Anterior cingulate cortex (tissue), 58 donors: ENCODE measurements at places on chromosomes 16 and 17.

DNA sequence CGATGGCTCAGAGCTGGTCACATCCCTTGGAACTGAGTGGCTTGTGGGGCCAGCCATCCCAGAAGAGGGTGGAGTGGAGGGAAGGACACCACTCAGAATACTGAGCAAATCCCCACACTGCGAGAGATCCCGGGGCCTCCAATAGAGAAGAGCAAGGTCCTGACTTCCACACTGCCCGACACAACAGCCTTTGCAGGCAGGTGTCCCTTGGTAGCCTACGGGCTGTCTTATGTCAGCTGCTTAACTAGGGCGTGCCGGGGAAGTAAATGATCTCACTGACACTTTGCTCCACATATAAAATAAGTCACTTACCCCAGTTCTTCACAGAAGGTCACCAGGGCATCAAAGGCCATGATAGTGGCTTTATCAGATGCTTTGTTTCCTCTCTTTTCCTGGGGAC, 16.1 kb downstream of the RECQL5 start:
- no peak for DNase-seq

GRCh38 chr17:39187152-39187830, 10.2 kb downstream of the CACNB1 start:
- DNase-seq: no peak

GRCh38 chr17:82915757-82916027, 75.9 kb upstream of the ZNF750 start:
- DNase-seq: no peak

DNA sequence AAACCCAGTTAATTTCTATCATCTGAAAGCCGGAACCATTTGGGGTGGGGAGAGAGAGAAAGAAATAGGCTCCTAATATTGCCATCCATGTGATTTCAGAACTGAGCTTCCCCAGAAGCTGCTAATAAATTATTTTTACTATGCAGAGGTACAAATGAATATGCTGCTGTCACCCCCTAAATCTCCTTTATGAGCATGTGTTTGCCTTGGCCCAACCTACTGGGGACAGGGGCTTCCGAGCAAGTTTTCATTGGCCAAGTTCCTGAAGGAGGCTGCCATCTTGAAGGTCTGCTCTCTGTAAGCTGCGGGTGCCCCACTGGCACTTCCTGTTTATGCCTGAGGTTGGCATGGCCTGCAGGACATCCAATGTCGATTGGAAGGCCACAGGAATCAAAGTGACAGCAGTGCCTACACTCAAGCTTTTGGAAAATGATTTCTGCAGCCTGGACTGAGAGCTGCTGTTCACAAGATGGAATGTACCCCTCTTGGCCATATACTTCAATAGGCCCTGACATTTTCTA, 194.7 kb downstream of the XYLT1 start:
- no peak for DNase-seq

DNA sequence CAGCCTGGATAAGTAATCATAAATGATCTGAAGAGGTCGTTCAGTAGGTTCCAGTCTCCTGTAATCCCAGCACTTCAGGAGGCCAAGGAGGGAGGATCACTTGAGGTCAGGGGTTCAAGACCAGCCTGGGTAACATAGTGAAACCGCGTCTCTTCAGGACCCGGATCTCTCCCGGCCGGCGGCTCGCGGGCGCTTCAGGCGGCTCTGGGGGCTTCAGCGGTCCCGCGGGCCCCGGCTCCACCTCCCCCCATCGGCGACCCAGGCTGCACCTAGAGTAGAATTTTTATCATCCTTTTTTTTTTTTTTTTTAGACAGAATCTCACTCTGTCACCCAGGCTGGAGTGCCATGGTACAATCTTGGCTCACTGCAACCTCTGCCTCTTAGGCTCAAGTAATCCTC, 95.9 kb downstream of the ABCC12 start:
- DNase-seq: no peak

DNA sequence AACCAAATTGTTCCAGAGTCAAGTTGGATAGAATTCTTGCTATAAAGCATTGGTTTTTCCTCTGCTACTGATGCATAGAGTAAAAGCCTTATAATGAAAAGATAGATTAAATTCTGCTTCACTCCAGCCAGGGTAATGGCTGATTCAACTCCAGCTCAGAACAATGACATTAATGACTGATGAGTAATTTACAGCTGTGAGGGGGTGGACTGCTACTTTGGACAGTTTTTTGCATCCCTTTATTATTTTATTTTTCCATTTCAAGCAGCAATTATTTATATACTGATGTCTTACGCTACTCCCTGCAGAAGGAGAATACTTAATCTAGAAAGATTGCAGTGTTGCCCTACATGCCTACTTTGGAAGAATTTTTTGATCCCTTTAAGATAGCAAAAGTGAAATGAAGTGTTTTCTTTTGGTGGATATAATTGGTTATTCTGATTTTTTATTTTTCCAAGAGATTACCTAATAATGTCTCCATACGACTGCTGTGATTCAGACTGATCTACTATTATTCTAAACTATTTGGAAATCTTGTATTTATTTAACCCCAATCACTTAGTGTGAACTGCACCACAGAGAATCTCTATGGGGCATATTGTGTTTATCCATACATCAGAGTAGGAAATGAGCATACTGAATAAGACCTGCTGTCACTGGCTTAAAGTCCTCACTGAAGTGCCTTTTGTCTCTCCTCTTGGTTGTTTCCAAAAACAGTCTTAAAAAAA, 149.5 kb downstream of the TRIM37 start:
- DNase-seq: no peak

- no peak for DNase-seq
Observed at GRCh38 chr17:73030995-73031394, 61.5 kb downstream of the SLC39A11 start.

DNA sequence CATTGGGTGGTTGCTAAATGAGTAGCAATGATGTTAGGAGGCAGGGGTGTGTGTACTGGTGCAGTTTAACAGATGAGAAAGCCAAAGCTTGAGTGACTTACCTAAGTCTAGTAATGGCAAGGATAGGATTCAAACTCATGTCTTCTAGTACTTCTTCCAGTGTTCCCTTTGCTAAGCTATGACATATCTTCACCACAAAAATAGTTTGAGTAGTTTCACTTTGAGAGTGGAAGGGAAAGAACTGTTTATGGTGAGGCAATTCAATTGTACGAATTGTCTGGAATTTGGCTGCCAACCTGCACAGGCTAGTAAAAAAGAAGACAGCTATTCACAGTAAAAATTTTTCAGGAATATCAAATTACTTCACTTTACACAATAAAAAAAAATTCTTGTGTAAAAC, 138.0 kb downstream of the NLK start:
- no peak for DNase-seq

GRCh38 chr17:17387498-17388362, 84.6 kb downstream of the NT5M start:
- DNase-seq: no peak

DNA sequence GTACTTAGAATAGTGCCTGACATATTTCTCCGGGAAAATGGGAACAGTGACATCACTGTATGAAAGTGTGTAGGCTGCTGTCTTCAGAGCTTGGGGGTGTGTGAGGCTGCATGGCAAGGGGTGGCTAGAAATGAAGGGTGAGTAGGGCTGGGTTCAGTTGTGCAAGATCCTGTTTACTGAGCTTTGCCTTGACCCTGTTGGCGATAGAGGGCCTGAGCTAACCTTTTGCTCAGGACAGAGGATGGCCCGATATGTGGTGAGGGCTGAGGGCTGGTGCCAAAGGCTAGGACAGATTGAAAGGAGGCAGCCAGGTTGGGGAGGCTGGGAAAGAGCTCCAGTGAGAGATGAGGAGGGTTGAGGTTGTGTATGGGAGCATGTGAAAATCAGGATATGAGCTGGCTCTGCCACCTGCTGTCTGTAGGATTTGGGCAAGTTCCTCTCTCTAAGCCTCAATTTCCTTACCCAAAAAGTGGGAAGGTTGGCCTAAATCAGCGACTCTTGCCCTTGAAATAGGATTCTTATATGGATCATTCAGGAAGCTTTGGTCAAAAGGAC, 6.0 kb upstream of the CCL1 start:
- DNase-seq: no peak

GRCh38 chr17:27343977-27344607, 50.2 kb downstream of the WSB1 start:
- no peak for DNase-seq

DNA sequence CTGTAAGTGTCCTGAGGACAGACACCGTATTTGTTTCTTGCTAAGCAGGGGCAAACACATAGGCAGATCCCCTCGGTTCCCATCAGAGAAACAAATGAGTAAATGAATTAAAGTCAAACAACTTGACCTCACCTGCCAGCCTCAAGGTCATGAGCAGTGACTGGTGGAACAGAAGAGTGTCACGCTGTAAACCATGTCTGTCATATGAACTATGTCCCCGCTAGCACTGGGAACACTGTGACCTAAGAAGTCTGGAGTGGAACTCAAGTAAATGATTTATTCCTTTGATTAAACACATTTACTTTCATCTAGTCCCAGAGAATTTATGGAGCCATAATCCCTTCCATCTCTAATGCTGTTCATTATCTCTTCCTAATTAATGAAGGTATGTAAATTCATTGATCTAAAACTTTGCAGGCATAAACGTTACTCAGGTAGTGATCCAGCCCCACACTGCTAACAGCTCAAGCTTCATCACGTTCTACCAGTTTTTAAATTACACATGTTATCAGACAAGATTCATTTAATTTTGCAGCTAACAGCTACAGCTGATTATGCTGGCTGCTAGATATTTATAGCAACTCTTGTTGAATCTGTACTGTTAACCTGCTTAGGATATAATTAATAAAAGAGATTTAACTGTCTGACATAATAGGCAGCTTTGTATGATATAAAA, 38.7 kb downstream of the CPPED1 start:
- DNase-seq: no peak

- no peak for DNase-seq
Observed at GRCh38 chr16:23949630-23950290, 114.0 kb downstream of the PRKCB start.

GRCh38 chr17:50634915-50635731, 442 bp downstream of the ABCC3 start:
- no peak for DNase-seq

DNA sequence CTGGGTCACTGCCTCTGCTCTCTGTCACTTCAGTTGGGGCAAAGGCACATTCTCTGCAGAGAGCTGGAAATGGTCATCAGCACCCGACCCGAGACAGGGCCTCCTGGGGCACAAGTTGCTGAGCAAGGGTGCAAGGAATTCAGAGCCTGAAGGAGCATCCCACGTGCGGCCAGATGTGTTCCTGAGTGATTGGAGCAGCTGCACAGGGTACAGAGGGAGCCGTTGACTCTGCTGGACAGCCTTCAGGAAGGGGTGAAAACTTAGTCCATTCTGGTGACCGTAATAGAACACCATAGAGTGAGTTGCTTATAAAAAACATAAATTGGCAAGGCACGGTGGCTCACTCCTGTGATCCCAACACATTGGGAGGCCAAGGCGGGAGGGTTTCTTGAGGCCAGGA, 106.8 kb downstream of the CCDC182 start:
- DNase-seq: no peak

GRCh38 chr16:29024278-29024677, 39.4 kb downstream of the LAT start:
- no peak for DNase-seq

DNA sequence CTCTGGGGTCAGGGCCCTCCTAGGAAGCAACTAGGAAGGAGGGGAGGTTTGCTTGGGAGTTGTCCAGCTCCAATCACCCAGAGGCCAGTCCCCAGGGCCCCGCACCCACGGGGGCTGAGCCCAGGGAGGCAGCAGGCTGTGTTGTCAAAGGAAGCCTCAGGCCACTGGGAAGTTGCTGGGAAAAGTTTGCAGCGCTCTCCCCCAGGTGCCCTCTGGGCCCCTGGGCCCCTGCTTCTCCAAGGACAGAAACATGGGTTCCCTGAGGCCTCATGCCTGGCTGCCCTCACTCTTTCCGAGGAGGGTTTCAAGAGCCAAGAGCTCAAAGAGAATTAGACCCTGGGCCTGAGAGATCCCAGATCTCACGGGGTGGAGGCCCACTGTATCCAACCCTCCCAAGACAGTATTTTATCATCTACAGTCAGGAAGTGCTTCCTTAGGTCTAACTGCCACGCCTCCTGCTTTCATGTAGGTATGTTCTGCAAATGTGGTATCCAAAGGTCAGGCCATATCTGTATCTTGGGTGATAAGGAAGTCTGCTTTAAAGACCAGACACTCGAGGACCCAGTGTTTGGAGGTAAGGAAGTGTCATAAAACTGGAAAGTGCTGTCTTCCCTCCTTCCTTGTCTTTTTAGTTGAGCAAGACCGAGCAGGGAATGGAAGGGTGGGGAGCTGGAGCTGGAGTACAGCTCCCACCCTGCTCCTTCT, 44.2 kb upstream of the ZNF423 start:
- DNase-seq: no peak

DNA sequence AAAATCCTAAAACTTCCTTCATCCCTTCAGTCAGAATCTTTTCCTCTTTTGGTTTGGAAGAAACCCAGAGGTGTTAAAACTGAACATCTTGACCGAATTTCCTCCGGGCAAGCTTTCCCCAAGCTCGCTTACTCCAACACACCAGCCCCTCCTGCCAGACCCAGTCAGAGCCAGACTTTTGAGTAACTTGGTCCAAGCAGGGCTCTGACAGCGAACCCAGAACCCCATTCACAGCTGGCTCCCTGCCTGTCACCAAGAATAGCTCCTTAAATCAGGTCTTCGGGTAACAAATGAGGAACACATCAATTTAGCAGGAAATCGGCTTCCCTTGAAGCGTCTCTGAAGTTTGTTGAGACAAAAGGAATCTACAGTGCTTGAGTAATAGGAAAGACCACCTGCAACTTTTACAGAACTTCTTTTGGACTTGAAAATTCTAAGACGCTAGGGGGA, 27.3 kb downstream of the GAS7 start:
- no peak for DNase-seq

DNA sequence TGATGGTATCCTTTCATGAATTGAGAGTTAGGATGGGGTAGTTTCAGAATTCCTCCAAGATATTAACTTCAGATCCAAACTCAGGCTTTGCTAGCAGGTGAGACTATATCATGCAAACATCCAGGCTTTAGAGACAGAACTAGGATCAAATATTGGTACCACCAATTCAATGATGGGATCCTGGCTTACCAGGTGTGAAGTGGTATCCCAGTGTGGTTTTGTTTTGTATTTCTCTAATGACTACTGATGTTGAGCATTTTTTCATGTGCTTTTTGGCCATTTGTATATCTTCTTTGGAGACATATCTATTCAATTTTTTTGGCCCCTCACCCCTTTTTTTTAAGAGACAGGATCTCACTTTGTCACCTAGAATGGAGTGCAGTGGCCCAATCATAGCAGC, 57.0 kb downstream of the TOM1L2 start:
- DNase-seq: no peak

GRCh38 chr16:67651039-67651438, 6.1 kb downstream of the CARMIL2 start:
- no peak for DNase-seq

- no peak for DNase-seq
Observed at GRCh38 chr16:68083861-68084503, 1.2 kb upstream of the NFATC3 start.

- no peak for DNase-seq
Observed at GRCh38 chr16:55765161-55765560, 67.7 kb downstream of the CES1 start.
